ENCODE measurements at places on chromosomes 1 and 21.

- DNase-seq, result no peak
Measured at GRCh38 chr1:238153939-238154338, 263.2 kb upstream of the ZP4 start.

DNA sequence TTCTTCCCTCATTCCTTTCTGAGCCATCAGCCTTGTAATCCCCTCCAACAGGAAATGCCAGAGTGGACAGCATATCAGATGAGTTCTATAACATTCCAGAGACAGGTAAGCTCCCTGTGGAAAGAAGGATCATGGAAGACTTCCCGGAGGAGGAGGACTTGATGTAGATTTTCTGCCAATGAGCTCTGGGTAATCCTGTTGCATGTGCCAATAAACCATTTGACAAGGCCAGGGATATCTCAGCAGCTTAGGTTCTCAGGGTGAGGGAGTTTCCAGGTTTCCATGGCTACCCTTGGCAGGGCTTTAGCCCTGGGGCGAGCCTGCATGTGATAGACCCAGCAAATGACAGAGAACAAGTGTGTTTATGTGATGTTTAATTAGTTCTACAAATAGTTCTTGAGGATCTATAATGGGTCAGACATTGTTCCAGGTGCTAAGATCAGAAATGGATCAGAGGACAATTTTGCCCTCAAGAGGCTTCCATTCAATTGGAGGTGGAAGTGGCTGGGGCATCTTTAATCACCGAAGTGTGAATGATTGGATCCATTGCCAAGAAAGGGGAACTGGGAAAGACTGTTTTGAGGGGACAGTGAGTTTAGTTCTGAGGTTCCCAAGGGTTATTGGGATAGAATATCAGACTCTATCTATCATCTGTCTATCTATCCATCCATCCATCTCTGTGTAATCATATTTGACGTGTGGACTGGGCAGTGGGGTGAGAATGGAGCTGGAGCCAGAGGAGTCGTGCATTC lies 6.9 kb downstream of the PLA2G5 start:
- no peak for DNase-seq

DNA sequence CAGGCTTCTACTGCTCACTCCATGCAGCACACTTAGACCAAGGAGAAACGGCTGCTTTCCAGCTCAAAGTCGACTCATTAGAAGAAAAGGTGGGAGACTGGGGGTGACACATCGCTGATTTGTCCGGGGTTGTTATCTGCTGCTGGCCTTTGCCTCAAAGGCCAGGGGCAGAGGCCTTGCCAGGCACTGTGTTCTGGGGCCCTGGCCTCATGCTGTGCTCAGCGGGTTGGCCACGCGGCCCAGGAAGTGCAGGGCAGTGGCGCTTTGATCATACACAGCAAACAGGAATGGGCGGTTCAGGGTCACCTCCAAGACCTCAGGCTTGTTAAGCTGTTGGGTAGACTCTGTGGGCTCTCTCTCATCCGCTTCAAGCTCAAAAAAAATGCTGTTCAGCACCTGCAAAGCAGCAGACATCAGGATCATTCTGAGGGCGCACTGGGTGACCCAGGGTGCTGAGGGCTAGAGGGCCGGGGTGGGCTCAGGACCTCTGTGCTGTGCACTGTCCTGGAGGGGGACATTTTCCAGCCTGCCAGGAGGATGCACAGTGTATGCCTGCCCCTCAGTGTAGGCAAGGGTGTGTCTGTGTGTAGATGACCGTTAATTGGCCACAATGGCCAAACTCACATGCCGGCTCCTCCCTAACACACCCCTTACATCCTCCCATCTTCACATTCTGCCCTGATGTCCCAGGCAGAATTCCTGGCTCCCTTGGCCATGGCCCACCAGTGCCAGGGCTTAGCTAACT lies 10.8 kb downstream of the AGT start:
- no peak for DNase-seq

GRCh38 chr1:9558271-9558945 lies 19.1 kb downstream of the SLC25A33 start:
- no peak for DNase-seq

- DNase-seq, result peak; percentile 81
Measured at GRCh38 chr1:244941121-244941520, 76.8 kb upstream of the HNRNPU start.

- no peak for DNase-seq
Measured at GRCh38 chr1:220751111-220751510, 3.0 kb downstream of the MTARC2 start.

GRCh38 chr1:151615711-151616504 lies 4.1 kb downstream of the SNX27 start:
- DNase-seq, result no peak

GRCh38 chr1:221449801-221450470 lies 292.0 kb downstream of the DUSP10 start:
- DNase-seq, result peak; percentile 14

GRCh38 chr1:164781972-164782371 lies 223.0 kb downstream of the PBX1 start:
- no peak for DNase-seq

DNA sequence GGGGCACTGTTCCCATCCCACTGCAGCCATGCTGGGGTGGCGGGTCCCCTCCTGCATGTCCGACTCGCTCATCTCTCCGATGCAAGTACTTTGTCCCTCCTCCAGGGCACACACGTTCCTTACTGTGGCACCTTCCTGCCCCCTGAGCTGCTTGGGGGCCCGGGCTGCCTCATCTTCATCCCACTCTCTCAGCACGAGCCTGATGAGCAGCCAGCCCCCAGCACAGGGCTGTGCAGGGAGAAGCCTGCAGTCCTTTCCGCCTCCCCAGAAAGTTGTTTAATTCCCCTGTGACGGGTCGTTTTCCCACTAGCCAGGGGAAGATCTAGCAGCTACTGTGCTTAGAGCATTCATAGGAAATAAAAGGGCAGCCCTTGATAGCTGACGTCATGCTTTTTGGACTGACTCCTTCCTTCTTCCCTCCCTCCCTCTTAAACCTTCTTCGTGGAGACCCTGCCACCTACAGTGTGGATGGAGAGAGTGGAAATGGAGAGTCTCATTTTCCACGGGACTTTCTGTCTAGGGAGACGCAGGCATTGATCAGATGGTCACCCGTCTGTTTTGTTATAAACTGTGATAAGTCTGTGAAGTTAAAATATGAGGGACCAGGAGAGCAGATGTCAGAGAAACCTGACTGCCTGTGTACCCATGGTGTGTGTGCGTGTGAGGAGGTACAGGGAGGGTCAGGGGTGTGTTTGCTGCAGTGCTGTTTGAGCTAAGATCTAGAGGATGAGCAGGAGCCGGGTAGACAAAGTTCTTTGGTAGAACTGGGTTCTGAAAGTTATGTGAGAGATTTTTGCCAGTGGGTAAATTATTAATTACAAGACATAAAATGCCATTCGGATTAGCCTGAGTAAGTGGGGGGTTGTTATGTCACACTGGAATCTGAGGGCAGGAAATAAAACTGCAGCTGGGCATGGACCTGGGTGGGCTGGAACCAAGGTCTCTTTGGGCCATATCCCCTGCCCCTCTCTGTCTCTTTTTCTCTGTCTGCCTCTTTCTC lies 34.3 kb downstream of the GPR137B start:
- no peak for DNase-seq

DNA sequence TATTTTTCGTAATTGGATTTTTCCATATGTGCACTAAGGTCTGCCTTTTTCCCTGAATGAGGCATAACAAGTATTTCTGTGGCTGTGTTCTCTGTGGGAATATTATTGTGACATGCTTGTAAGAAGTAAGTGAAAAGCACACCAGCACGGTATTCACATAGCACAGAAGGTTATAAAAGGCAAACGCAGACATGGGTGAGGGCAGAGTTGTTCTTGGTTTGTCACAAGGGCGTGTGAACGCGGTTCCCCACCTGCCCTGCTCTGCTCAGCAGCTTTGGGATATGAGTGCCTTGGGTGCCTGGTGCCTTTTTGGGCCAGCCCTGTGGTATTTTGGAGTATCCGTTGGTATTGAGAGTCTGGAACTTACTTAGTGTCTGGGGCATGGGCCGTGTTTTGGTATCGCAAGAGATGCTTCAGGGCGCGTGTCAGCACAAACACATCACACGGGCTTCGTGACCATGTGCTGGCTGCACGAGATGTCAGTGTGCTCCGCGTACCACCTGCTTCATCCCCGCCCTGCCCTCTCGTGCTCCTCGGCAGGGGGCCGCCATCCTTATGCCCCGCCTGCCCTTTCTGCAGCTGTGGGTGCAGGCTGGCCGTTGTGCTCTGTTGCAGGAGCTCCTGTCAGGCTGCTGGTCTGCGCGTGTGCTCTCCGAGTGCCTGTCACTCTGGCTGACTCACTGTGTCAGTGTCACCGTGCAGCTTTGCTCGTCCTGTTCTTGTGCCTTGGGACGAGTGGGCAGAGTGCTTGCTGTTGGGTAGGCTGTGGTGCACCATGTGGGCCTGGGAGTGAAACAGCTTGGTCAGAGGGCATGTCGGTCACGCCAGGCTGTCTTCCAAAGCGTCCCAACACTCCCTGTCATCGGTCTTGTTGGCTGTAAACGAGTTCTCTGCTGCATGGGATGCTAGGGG lies 15.0 kb downstream of the SKI start:
- no peak for DNase-seq

DNA sequence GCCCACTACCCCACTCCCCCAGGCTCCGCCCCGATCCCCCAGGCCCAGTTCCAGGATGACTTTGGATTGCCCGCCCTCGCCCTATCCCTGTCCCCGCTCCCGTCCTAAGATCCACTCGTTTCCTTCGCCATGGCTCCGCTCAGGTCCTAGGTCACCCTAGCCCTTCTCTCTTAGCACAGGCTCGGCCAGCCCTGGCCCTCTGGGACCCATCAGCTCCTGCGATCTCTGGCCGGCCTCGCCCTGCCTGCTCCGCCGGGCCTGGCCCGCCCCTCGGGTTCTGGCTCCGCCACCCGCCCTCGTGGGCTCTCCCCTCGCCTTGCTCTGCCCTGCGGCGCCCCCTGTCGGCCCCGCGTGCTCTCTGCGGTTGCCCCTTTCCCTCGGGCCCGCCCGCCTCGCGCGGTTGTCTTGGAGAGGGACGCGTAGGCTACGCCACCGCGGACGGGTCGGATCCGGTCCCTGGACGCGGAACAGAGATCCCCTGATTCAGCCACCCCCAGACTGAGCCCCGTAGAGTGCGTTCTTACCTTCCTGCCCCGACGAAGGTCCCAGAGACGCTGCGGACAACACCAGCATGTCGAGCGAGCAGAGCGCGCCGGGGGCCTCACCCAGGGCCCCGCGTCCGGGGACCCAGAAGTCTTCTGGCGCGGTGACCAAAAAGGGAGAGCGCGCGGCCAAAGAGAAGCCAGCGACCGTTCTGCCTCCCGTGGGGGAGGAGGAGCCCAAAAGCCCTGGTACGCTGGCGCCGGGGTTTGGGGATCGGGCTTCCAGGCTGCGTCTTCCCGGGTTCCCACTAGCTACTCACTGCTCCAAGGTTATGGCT lies at the start of gene LRRC71:
LRRC71 (plus strand) TSS at position 400 of the 820 bp plus-strand sequence; CDS start at position 572, 172 bp downstream.
- peak; percentile 72 for DNase-seq

- DNase-seq, result no peak
Measured at GRCh38 chr21:41666641-41667081, 100.2 kb downstream of the RIPK4 start.

DNA sequence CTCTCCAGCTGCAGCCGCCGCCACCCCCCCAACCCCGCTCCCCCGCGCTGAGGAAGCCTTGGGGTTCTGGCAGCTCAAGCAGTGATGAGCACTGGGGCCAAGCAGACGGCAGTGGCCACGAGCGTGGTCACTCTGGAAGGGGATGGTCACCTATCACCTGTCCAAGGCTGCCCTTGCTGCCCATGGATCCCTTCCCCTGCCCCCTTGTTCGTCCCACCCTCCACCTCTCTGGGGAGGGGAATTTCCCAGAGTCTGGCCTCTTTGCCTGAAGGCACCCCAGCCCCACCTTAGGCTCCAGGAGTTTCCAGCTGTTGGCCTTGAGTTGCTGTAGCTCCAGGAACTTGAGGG lies 7.2 kb upstream of the SMIM12 start:
- DNase-seq, result no peak

DNA sequence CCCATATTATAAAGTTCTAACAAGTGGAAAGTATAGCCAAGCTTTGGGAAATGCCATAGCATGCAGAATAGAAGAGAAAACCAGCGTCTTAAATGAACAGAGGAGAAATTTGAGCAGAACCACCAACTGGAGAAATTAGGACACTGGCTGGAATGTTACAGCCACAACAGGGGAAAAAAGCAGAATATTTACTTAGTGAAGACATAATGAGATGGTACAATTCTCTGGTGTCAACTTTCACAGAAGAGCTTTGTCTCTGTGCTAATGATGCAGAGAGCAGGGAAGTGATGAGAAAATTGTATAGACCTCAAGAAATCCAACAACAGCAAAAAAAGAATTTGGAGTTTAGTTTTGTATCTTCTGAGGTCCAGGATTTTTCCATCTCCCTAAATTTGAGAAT lies 249.7 kb downstream of the KIF26B start:
- DNase-seq, result no peak

- no peak for DNase-seq
Measured at GRCh38 chr1:81834268-81834667, 33.5 kb downstream of the ADGRL2 start.

DNA sequence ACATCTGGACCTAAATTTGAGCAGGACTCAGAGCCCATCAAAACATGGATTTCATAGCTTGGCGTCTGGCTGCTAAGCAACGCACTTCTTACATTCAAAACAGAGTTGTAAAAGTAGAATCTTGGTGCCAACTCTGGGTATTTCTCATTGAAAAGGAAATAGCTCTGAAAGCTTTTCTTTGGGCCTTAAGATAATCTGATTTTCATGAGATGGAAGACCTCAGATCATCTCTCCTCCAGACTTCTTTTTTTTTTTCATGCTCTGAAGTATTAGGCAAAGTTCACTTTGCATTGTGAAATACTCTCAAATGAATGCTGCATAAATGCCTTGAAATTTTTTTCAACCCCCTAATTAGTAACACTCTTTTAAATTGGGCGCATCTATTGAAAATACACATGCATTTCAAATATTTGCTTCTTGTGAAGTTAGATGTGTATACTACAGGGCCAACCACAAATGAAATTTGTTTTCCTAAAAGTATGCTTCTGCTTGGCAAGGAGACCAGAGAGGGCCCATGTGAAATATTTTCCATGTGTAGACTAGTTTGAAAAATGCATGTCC lies 4.2 kb downstream of the ADAMTS5 start:
- DNase-seq, result no peak

DNA sequence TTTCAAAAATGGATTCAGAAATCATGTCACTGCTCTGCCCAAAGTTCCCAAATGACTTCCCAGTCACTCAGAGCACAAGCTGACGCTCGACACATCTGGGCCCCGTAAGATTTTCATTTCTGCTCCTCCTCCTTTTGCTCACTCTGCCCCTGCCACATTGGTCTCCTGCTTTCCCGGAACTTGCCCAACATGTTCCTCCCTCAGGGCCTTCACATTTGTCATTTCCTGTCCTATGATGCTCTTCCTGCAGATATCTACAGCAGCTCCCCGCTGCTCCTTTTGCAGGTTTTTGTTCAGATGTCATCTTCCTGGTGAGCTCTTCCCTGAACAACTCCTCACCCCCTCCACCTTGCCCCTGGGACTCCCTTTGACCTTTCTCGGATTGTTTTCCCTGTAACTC lies 58.5 kb upstream of the IVNS1ABP start:
- DNase-seq, result no peak

All from GM10248 (cell line).